ENCODE measurements at places on chromosomes 4 and X.

GRCh38 chr4:153344131-153345011 is at the start of gene MND1:
Gene MND1, plus strand, starts transcription at chr4:153344688. Its CDS starts 50 bp downstream, at chr4:153344738.
- DNase-seq = peak; percentile 83

GRCh38 chrX:8049827-8050226 is 121.2 kb downstream of the VCX2 start:
- no peak for DNase-seq

GRCh38 chrX:150770623-150771022 is 77.4 kb downstream of the MTMR1 start:
- DNase-seq = no peak

DNA sequence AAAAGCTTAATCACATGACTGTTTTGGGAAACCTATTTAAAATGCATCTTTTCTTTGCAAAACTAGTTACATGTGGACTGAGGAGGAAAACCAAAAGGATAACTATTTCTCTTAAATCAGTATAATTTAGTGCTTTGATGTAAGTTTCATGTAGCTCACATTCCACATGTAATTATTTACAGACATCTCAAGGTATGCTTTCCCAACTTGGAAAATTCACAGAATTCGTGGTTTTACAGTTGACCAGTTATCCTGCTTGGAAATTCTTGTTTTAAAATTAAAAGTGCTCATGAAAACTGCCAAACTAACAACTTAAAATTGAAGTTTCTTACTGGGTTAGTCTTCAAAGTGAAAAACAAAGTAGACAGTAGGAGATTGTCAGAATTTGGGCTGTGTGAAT is 52.4 kb downstream of the EDNRA start:
- DNase-seq = no peak

DNA sequence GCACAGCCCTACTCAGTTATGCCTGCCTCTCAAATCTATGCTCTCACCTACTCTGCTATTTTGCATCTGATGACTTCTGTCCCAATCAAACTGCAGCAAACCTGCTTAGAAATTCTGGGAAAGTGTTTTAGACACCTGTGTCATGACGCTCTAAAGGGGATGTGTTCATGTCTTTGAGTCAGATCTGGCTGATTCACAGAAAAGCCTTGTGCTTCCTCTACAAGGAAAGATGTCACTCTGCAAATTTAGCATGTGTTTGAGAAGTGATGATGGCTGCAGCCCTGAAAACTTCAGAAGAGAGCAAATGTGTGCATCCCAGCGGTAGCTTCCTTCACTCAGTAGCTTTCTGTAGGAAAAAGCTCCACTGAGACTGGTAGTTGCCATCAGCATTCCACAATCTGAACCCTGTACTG is 235.4 kb downstream of the MGST2 start:
- no peak for DNase-seq

GRCh38 chr4:87007528-87008446 is 73.0 kb downstream of the AFF1 start:
- DNase-seq = no peak

GRCh38 chrX:70262952-70263567 is 3.1 kb upstream of the P2RY4 start:
- DNase-seq = no peak

DNA sequence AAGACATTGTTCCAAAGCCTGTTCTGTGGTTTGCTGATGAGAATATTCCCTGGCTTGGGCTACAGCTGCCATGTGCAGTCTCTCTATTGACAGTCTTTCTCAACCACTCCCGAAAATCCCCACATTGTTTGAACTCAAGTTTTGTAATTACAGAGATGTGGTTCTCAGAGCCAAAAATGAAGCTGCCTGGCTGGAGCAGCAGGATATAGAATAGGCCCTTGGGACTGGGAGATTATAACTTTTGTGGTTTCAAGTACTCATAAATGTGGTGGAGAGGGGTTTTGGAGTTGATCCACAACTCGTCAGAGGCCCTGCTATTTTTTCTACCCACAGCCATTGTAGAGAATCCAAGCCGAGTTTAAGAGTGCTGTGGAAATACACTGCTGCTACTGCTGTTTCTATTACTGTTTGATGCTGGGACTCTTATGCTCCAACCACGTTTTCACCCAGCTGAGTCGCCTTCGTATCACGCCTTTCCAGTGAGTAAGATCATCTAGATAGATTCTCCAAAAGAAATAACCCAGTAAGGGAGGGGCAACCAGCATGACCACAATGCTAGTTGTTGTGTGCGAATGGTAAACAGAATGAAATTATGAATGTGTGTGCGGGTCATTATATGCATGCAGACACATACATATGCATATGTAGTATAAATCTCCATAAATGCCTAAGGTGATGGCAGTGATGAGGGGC is 57.1 kb upstream of the ATXN3L start:
- no peak for DNase-seq

GRCh38 chr4:142850478-142850877 is 4.4 kb upstream of the INPP4B start:
- no peak for DNase-seq

DNA sequence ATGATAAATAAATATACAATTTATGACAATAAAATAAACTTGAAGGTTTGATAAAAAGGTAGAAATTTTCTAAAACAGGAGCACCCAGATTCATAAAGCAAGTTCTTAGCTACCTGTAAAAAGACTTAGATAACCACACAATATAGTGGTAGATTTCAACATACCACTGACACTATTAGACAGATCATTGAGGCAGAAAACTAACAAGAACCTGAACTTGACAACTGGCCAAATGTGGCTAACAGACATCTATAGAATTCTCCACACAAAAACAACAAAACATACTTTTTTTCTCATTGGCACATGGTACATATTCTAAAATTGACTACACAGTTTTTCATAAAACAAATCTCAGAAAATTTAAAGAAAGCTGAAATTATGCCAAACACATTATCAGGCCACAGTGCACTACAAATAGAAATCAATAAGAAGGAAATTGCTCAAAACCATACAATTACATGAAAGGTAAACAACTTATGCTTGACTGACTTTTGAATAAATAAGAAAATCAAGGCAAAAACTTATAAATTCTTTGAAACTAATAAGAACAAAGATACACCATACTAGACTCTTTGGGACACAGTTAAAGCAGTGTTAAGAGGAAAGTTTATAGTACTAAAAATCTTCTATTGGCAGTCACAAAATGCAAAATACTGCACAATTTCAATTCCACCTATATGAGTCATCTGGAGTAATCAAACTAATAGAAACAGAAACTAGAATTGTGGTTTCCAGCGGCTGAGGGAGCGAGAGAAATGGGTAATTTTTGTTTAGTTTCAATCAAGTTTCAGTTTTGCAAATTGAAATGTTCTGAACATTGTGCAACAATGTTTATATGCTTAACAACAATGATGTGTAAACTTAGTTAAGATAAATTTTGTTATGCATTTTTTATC is 925.6 kb downstream of the SH3BGRL start:
- DNase-seq = no peak

- no peak for DNase-seq
Measured at GRCh38 chr4:90328558-90328957, 201.4 kb downstream of the CCSER1 start.

DNA sequence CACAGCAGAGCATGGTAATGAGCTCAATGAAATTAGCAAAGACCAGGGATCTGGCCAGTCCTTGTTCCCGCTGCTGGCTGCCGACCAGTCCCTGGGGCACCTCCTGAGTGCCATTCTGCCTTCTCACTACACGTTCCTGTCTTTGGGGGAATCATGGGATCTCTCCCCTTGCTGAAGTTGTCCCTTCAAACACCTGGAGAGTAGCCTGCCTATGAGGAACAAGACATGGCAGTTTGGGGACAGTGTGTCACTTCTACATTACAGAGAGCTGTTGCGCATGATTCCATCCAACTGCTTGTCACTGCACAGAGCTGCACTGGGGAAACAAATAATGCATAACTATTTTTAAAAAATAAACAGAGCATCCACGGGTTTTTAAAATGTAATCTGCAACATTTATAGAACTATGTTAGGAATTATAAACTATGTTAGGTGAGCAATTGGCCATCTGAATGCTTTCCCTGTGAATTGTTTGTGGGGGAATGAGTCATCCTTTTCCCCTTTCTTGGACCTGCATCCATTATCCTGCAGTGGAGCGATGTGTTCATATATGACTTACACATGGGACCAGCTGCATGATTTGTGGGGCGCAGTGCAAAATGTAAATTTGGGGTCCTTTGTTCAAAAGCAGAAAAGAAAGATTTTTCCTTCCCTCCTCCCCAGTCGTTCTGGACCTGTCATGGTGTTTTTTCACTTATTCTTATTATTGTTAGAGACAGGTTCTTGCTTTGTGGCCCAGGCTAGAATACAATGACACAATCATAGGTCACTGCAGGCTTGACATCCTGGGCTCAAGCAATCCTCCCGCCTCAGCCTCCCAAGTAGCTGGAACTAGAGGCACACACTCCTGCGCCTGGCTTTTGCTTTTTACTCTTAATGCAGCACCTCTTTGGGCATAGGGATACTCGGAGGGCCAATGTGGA is 115.0 kb upstream of the TBL1X start:
- no peak for DNase-seq

- DNase-seq = no peak
Measured at GRCh38 chrX:129585167-129585566, 45.1 kb downstream of the OCRL start.

DNA sequence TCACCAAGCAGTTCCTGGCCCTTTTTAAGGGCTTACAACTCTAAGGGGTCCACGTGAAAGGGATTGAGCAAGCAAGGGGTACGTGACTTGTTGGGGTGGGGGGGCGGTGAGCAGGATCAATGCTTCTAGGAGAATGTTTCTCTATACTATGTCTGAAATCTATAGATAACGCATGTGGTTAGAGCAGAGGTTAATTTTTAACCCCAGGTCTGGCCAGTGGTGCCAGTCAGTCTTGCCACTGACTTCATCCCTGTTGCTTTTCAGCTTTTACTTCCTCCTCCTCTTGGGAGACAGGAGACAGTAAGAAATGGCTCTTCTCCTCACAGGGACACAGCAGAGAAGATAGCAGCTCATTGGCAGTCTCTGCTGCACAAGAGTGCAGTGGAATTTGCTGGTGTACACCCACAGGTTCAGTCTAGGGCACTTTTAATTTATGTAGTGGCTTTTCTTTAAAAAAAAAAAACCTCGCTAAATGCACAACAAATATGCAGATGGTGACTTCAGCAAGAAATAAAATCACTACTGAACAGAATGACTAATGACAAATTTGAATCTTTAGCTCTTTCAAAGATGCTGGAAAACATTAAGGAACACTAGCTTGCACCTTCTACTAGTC is 190.5 kb downstream of the CCNG2 start:
- no peak for DNase-seq

DNA sequence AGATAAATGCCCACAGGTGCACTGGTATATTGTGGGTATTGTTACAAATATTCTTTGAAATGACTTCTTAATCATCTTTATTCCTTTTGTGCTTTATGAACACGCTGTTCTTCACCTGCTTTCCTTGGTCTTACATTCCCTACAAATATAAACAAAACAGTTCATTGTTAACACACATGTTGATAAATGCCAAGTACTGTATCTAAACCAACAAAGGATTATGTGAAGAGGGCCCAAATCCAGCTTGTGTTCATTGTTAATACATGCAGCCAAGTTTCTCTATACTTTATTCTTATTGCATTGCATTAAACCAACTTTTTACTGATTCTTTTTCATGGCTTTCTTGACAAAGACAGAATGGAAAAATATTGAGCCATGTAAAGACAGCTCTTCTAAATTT is 42.8 kb downstream of the AREG start:
- DNase-seq = no peak

GRCh38 chr4:185119927-185120630 is 23.0 kb upstream of the SLC25A4 start:
- no peak for DNase-seq

DNA sequence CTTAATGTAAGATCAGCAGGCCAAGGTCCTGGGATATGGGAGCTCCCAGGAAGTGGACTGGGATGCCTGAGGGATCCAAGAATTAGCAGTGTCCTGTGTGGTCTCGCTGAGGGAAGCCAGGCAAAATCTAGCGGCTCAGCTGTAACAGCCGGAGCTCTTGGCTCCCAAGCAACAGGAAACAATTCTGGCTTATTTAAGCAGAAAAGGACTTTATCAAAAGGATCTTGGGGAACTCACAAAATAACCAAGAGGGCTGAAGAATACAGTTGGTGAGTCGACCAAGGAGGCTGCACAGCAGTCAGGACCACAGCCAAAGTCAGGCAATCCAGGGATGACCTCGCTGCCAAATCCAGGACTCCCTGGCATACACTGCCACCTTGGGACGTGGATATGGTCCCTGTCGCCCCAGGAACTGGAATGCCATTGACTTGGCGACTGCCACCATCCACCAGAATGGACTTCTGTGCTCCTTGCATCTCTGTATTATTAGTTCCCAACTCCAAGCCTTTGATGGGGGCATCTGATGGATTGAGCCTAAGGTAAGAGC is 165.3 kb upstream of the BCOR start:
- no peak for DNase-seq

DNA sequence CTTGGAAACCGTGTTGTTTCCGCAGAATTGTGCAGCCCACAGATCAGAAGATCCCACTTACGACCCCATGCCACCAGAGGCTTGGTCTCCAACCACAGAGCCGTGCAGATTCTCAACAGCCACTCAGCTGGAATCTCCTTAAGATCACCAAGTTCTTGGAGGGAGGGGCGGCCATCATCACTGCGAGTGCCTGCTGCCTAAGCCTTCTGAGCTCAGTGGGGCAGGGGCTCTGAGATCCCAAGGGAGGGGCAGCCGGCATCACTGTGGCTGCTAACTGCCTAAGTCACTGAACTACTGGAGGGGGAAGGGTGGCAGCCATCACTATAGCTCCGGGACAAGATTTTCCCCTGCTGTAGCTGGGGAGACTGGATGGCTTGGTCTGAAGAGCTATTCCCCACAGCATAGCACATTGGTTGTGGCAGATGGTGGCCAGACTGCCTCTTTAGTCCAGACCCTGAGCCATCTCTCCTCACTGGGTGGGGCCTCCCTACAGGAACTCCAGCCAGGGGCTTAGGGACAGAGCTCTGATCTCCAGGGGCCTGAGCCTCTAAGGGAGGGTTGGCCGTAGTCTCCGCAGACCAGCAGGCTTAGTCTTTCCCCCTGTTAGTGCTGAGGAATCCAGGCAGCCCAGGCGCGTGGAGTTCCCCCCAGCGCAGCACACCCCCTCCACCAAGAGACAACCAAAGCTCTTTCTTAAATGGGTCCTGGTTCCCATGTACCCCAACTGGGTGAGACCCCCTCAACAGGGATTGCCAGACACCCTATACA is 1483.9 kb downstream of the ADGRL3 start:
- DNase-seq = no peak

- DNase-seq = no peak
Measured at GRCh38 chr4:81440949-81441348, 30.8 kb downstream of the RASGEF1B start.

DNA sequence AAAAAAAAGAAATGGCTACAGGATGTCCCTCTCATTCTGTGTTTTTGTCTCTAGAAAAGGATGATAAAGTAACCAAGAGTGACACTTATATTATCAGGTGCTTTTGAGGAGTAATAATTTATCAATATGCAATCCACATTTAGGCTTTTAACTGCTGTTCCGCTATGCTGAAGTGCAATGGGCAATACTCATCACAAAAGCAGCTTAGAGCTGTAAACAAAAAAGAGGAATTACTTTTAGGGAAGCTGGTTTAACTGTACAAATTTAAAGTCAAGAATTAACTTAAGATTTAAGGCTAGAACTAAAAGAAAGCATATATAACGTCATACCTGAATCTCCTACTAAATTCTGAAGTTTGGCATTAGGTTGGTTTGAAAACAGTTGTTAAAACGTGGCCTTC is 93.5 kb upstream of the DDX3X start:
- DNase-seq = no peak

GRCh38 chrX:152600853-152601633 is 36.7 kb upstream of the GABRQ start:
- no peak for DNase-seq
